Femur (tissue), 1 donor: ENCODE measurements at places on chromosomes 11 and 22.

GRCh38 chr11:20110908-20111669, 49.2 kb downstream of the DBX1 start:
- DNase-seq: no peak

GRCh38 chr11:73395297-73396208, 19.4 kb downstream of the RELT start:
- DNase-seq: peak; percentile 34

GRCh38 chr22:23106906-23107367, 34.9 kb downstream of the RSPH14 start:
- peak; percentile 79 for DNase-seq

- DNase-seq: no peak
Measured at GRCh38 chr11:35261197-35261596, 122.2 kb downstream of the CD44 start.

DNA sequence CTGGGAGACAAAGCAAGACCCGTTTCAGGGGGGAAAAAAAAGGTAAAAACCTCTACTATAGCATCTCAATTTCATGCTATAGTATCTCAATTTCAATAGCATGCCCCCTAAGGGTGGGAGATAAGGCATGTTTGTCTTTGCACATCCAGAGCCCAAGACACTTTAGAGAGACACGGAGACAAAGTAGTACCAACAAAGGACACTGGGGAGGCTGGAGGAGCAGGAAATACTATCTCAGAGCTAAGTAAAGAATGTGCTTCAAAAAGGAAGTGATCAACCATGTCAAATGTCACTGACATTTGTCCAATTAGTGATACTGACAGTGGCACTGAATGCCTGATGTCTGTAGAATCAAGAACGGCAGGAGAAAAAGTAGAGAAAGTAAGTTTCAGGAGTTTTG, 68.6 kb downstream of the RRAS2 start:
- no peak for DNase-seq

DNA sequence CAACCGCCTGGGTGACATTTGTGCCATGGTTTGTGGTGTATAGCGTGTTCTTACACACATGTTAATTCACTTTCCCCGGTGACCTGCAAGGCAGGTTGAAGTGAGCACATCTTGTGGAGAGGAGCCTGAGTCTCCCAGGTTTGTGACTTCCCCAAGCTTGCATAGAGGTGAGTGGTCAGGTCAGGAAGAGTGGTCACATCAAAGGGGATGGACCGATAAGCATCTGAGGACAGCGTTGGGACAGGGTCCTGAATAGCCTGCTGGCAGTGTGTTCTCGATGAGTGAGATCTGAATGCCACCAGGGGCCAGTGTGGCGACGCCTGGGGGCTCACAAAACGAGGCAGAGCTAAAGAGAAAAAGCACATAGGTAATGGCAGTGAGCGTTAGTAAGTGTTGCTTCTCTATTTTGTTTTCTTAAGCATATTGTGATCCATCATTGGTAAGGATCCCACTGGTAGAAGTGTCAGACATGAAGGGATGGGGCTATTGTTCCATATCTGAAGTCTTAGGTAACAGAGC, 154.6 kb downstream of the GRIK4 start:
- DNase-seq: no peak

DNA sequence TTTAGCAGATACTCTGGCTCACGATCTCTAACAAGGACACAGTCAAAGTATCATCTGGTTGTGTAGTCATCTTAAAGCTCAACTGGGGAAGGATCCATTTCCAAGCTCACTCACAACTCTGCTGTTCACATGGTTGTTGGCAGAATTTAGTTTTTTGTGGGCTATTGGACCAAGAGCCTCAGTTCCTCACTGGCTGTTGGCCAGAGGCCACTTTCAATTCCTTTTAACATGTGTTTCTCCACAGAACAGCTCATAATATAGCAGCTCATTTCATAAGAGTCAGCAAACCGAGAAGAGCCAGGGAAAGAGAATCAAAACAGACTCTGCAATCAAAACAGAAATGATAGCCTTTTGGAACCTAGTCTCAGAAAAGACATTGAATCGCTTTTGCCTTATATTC, 22.6 kb downstream of the IZUMO1R start:
- DNase-seq: no peak
